HuH-7.5 (cell line): ENCODE measurements at places on chromosomes 16 and 17.

GRCh38 chr17:33053676-33054075, 62.0 kb downstream of the SPACA3 start:
- DNase-seq: no peak

DNA sequence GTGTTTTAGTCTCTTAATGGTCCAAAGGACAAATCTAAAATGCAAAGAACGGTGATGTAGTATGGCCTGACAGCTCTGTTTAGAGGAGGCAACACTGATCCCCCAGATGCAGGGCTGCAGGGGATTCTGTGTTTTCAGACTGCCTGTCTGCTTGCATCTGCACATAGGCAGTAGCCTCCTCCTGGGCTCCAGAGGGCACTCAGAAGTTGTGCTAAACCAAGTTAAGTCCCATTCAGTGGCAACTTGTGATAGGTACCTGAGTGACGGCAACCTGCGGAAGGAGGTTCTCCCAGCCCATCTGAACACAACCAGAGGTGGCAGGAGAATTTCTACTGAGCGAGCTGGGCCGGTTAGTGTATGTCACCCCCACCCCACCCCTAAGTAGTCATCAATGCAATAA, 9.9 kb downstream of the HAS3 start:
- no peak for DNase-seq

DNA sequence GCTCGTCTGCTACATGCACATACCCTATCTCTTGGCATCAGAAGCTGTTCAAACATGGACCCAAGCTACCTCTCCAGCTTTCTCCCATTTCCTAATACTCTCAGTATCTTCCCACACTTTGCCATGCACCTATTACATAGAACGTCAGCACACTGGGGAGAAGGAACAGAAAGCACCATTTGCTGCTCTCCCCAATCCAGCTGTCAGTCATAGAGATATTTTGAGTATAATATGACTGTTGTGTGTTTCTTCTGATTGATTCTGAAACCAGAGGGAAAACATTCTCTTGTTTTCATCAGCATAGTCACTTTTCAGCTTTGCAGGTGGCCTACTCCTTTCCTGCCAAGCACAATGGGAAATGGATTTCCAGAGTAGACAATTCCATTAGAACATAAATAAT, 107.1 kb downstream of the ADAMTS18 start:
- DNase-seq: no peak

DNA sequence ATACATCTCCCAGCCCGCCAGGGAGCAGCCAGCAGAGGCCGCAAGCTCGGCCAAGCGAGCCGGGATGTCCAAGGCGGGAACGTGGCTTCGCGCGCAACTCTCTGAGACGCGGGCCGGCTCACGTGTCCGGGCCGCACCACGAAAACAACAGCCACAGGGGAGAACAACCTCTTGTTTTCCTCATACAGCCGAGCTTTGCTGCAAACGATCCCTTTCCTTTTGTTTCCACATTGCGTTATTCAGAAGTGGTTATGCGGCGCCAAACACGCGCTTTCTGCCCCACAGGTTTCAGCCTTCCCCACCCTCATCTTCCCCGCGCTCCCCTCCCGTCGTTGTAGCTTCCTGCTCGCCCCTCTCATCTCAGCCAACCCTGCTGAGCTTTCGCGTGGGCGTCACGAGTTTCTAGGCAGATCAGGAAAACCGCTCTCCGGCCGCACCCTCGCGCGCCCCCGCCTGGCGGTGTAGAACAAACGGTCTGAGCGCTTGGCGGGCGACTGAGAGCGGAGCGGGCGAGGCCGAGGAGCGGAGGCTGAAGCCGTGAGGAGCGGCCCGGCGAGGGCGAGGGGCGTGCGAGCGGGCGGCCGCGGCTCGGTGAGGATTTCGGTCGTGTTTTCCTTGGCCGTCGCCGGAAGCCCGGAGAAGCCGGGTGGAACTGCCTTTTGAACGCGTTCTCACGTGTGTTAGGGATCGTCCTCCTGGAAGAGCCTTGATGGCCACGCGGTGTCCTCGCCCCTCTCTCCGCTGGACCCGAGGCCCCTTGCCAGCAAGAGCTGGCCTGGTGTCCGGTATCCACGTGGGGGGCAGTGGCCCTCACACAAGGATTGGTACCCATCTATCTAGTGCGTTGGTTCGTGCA, 6.6 kb upstream of the SMARCD2 start:
- no peak for DNase-seq

GRCh38 chr17:48176471-48176855, 68.9 kb downstream of the SNX11 start:
- no peak for DNase-seq

- no peak for DNase-seq
Measured at GRCh38 chr17:80312621-80313135, 52.0 kb downstream of the RNF213 start.

GRCh38 chr17:2610195-2611175, 17.0 kb downstream of the PAFAH1B1 start:
- no peak for DNase-seq

GRCh38 chr17:11485336-11486100, 112.8 kb upstream of the DNAH9 start:
- DNase-seq: no peak

DNA sequence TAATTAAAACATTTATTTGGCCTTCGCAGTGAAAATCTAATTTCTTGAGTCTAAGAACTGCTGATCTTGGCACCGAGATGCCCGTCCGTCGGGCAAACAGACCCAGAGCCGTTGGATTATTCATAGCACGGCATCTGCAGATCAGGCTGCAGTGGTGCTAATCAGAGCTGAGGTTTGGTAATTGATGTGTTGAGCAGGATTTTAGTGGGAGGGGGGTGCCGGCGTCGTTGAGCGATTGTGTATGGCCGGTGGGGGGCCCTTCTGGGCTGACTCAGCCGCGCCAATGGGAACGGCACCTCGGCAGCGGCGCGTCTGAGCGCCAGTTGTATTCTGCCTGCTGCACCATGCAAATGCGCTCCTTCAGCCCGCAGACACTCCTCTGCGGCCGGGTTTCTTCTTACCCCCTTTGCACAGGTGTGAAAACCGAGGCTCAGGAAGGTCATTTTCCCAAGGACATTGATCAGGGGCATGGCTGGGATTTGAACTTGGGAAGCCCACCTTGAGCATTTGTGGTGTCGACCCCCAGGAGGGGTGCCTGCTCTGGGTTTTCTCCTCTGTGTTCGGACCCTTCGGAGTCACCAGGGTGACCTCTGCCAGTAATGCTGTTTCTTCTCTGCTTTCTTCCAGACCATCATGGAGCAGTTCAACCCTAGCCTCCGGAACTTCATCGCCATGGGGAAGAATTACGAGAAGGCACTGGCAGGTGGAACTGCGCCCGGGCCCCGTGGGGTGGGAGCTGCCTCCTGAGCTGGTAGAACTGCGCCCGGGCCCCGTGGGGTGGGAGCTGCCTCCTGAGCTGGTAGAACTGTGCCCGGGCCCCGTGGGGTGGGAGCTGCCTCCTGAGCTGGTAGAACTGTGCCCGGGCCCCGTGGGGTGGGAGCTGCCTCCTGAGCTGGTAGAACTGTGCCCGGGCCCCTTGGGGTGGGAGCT, 18.4 kb downstream of the BAIAP2 start:
- no peak for DNase-seq

DNA sequence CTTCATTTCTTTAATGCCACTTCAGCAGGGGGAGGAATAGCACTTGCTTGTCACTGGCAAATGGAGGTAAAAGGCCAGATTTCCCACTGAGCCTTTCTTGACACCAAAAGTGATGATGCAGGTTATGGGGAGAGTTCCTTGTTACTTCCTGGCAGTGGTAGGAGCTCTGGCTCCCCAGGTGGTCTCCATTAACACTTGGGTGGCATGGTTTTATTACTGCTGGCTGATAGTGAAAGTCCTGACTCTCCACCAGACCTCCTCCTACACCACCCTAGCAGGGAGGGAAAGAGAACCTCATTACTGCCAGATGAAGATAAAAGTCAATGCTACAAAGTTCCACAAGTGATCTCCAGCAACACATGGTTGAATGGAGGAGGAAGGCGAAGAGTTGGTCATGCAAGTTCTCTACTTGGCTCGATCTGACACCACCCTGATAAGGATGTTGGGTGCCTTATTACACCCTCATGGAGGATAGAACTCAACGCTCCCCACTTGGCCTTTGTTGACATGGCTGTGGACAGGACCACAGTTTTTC, 152.7 kb upstream of the GNAO1 start:
- DNase-seq: no peak

- DNase-seq: no peak
Measured at GRCh38 chr17:77783991-77784820, 174.3 kb upstream of the TNRC6C start.

DNA sequence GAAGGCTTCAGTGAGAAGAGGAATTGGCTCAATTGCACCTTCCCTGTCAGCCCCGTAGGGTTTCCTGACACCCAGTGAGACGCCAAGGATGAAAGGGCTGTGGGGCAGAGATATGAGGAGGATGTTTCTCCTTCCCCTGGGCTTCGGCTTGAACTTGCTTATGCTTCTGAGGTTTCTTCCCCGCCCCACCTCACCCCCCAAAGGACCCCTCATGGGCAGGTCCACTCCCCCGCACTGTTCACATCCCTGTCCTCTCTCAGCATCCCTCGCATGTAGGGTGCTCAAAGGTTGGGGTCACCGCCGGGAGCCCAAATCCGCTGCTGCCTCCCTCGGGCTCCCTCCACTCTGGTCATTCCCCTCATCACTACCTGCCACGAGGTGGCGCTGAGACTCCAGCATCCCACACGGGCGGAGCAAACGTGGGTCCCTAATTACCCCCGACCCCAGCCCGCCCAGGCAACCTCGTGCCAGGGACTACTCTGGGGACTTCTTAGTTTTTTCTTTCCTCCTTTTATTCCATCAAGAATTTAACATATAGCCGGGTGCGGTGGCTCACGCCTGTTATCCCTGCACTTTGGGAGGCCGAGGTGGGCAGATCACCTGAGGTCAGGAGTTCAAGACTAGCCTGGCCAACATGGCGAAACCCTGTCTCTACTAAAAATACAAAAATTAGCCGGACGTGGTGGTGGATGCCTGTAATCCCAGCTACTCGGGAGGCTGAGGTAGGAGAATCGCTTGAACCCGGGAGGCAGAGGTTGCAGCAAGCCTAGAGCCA, 3.3 kb upstream of the TRARG1 start:
- DNase-seq: peak; percentile 59

GRCh38 chr16:546909-547770, 13.1 kb upstream of the PRR35 start:
- no peak for DNase-seq

DNA sequence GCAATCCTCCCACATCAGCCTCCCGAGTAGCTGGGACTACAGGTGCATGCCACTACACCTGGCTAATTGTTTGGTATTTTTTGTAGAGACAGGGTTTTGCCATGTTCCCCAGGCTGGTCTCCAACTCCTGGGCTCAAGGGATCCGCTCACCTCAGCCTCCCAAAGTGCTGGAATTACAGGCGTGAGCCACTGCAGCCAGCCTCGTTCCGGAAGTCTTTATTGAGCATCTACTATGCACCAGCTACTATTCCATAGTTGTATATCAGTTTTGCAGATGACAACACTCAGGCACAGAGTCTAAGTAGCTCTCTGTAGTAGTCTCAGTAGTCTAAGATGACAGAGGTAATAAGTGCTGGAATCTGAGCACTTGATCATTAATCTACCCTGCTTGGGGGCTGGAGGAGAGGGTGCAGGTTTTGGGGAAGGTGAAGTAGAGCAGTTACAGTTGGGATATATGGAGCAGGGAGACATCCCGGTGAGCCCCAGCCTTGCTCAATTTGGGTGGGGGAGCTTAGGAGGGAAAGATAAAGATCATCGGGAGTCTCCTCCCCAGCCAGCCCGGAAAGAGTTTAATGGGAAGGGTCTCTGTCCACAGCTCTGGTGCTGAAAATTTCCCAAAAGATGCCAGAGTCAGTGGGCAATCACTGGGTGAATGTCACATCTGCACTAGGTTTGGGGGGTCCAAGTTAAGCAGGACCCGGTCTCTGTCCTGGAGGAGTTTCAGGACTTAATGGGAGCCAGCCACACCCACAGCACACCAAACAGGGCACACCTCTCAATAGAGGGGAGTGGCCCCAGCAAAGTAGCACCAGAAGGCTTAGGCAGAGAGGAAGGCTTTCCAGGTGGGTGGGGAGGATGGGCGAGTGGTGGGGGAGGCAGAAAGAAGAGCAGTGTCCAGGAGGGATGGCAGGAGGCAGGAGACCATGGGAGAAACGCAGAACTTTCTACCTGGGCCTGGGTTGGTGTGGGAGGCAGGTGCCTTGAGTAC, 1.7 kb downstream of the OTOP3 start:
- DNase-seq: no peak

DNA sequence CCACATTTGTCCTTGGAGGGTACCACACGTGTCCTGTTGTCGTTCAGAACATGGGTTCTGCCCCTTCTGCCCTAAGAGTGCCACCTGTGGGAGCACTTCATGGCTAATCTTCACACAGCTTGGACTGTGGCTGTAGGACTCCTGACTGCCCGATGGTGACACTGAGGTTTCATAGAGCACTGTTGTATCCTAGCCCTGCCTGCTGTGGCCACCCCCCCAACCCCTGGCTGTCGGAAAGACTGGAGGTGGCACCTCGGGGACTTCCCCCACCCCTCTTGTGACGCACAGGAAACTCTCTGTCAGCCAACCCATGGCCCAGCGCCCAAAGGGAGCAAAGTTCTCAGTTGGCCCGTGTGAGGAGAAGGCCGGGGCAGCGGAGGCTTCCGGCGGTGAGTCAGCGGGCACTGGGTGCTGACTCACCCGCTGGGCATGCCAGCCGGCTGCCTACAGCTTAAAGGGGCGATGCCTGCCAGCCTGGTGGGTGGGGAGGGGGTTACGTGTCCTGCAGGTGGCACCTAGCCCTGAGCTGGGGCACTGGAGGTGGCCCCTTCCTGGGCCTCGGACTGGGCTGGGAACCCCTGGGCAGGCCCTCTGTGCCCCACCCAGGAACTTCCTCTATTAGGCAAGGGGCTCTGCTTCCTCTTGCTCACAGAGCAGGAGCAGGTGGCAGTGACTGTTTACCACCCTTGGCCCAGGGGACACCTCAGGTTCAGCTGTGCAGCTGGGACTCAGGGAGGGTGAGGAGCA, 3.4 kb downstream of the MAP2K3 start:
- peak; percentile 38 for DNase-seq

DNA sequence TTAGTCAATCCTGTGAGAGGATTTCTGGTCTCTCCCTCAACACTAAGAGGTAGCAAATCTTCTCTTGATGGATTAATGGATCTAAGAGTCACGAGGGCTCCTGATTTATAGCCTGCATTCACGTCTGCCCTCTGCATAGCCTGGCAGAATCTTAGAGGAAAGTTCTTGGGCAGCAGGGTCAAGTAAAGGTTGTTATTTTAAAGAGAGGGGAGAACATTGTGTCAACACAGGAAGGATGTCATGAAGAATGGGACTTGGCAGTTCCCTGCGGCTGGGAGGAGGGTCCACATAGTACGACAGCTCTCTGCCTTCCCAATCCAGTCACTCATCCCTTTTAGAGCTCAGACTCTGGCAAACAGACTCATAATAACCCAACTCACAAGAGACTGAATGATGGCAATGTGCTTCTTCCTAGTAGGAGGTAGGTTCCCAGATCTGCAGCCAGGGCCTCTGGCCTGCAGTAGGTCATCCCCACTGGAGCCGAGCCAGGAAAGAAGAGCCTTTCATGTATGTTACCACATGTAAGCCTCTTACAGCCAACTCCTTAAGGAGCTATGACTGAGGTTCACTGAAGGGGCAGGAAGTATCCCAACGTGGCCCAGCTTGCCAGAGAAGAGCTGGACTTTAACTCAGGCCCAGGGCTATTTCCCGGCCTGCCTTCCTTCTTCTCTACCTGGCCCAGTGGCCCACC, 25.4 kb upstream of the RPTOR start:
- DNase-seq: no peak
